ENCODE measurements at places on chromosomes 2 and 18. TPM values are rescaled to one million over a fixed set of nuclear protein-coding genes. Genes with fewer than 3 reads are reported as not detected.
A peak's percentile ranks its signal among the peaks of the same experiment; 100 is the strongest.

DNA sequence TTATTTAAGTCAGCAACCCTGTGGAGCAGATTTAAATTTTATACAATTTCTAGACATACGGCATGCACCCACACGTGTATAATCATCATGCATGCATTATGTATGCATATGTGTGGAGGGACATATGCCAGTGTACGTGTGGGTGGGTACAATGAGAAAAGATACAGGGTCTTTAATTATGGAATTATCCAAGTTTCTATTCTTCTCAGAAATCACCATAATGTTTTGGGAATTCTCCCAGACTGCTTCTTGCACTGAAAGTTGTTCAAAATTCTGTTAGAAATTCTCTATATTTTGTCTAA lies 63.9 kb upstream of the TMEM18 start:
- no peaks in the 10 kb centered on the region for H3K4me1 ChIP-seq
- peak overlapping the region; percentile 38 for H3K4me3 ChIP-seq
- DNase-seq, result no peak
- H3K27ac ChIP-seq, result peak overlapping the region; percentile 67
- no peaks in the 10 kb centered on the region for H3K27me3 ChIP-seq

- H3K27ac ChIP-seq, result no peak overlapping the region
- H3K4me3 ChIP-seq, result no peak overlapping the region
- no peaks in the 10 kb centered on the region for H3K4me1 ChIP-seq
- no peaks in the 10 kb centered on the region for H3K27me3 ChIP-seq
- no peaks in the 10 kb centered on the region for H3K36me3 ChIP-seq
- no peak for DNase-seq
These were observed 502.1 kb downstream of the PARD3B start for GRCh38 chr2:205047273-205047839.

DNA sequence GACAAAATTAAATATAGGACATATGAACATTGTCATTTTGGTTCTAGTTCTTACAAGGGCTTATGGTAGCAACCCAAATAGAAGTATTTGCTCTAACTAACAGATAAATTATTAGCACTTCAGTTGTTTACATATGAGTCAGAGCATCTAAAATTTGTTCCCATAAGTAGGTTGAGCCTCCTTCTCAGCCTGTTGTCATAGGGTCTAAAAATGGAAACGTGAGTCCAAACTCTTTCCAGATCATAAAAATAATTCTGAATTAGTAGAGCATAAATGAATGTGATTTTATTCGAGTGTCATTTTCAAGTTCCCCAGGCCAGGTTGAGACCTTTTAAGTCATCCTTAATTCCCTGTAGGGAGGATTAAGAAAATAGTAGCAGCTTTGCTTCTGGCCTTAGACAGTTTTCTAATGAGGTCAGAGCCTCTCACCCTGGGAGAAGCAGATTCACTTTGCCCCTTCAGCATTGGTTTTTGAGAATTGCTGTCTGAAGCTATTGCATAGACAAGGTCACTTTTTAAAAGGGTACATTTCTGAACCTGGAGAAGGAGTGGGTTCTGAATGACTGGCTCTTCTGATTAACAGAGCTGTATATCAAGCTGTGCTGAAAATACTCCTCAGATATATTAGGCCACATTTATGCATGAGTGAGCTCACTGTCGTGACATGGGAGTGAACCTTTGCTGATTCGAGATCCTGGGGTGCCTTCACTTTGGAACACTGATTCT lies 164.3 kb downstream of the NEDD4L start:
- no peak overlapping the region for H3K4me3 ChIP-seq
- no peaks in the 10 kb centered on the region for H3K36me3 ChIP-seq
- H3K27me3 ChIP-seq, result no peaks in the 10 kb centered on the region
- peak overlapping the region; percentile 22 for H3K27ac ChIP-seq
- no peak for DNase-seq
- H3K4me1 ChIP-seq, result peaks cover 40% of the 10 kb centered on the region

GRCh38 chr18:70181015-70181414 lies 24.5 kb downstream of the RTTN start:
- H3K36me3 ChIP-seq, result no peaks in the 10 kb centered on the region
- DNase-seq, result no peak
- no peaks in the 10 kb centered on the region for H3K4me1 ChIP-seq
- H3K4me3 ChIP-seq, result no peak overlapping the region
- no peaks in the 10 kb centered on the region for H3K27me3 ChIP-seq

- peaks cover 18% of the 10 kb centered on the region for H3K4me1 ChIP-seq
- H3K27ac ChIP-seq, result no peak overlapping the region
- no peak for DNase-seq
- no peaks in the 10 kb centered on the region for H3K36me3 ChIP-seq
These were observed 2.7 kb downstream of the CHAC2 start for GRCh38 chr2:53770264-53770663.

GRCh38 chr2:5454051-5454390 lies 238.2 kb upstream of the SOX11 start:
- DNase-seq, result no peak
- H3K27me3 ChIP-seq, result no peaks in the 10 kb centered on the region
- no peaks in the 10 kb centered on the region for H3K36me3 ChIP-seq

- H3K27me3 ChIP-seq, result no peaks in the 10 kb centered on the region
- H3K27ac ChIP-seq, result no peak overlapping the region
- no peaks in the 10 kb centered on the region for H3K36me3 ChIP-seq
- no peak overlapping the region for H3K4me3 ChIP-seq
- DNase-seq, result peak; percentile 20
These were observed 110.0 kb upstream of the STPG4 start for GRCh38 chr2:47265158-47265557.

DNA sequence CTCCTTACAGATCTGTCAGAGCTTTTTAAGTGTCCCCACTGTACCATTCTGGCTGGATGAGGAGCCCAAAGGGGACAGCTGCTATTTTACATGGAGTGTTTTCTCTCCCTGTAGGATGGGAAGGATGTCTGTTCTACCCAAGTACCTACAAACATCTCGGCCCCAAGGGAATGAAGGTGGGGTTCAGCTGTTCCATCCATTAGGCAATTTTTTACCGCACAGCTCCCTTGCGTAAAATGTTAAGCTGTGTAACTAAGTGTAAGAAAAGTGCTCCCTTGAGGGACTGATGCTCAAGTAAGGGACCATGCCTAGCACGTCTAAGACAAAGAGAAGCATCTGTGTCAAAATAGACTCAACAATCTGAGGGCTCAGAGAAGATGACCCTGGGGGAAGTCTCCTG lies 180.3 kb downstream of the MYO5B start:
- H3K27me3 ChIP-seq, result no peaks in the 10 kb centered on the region
- no peak overlapping the region for H3K27ac ChIP-seq
- no peaks in the 10 kb centered on the region for H3K36me3 ChIP-seq
- no peak overlapping the region for H3K4me3 ChIP-seq
- H3K4me1 ChIP-seq, result no peaks in the 10 kb centered on the region

DNA sequence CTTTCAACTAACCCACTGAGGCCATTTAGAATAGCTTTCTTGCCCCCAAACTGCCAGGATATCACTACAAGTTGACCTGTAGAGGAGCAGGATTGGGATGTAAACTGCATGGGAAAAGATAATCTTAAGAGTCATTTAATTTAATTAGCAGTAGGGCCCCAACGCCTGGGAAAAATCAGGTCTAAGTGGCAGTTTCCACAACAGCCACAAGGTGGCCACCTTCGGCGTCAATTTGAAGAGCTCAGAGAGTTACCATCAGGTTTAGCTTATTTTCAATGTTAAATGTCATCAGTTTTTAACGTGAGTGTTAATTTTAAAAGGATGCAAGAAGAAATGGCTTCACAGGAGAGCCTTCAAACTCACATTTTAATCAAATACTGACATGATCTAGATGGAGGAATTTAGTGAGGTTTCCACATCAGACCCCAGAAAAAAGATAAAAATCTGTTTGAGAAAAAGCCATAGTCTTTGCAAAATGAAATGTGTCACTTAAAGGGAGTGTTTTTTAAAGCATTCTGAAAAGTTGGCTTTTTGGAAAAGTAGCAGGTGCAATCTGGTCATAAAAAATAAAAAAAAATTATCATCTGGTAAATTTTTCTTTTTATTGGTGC lies 77.3 kb upstream of the UPP2 start:
- no peaks in the 10 kb centered on the region for H3K4me1 ChIP-seq
- no peak overlapping the region for H3K4me3 ChIP-seq

DNA sequence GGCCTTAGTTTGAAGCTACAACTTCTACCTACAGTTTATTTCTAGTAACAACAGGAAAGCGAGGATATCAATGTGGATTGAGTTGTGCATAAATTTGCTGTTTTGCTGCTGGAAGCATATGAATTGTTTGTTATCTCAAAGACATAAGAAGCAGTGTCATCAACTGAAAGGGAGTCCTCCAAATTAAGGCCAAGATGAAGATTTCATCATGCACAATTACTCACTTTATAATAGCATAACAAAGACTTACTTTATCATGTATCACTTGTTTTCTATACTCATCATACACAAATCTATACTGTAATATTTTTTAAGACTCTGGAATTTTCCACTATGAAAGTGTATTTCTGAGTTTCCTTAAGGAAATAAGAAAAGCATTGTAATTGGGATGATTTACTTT lies 136.1 kb upstream of the FANCL start:
- no peak overlapping the region for H3K4me3 ChIP-seq
- H3K27ac ChIP-seq, result no peak overlapping the region
- no peaks in the 10 kb centered on the region for H3K36me3 ChIP-seq
- no peak for DNase-seq
- H3K27me3 ChIP-seq, result no peaks in the 10 kb centered on the region

- peaks cover 28% of the 10 kb centered on the region for H3K27me3 ChIP-seq
- H3K27ac ChIP-seq, result no peak overlapping the region
- no peak for DNase-seq
- H3K4me1 ChIP-seq, result no peaks in the 10 kb centered on the region
- no peaks in the 10 kb centered on the region for H3K36me3 ChIP-seq
These were observed 273 bp upstream of the NXPH2 start for GRCh38 chr2:138780446-138780880.

DNA sequence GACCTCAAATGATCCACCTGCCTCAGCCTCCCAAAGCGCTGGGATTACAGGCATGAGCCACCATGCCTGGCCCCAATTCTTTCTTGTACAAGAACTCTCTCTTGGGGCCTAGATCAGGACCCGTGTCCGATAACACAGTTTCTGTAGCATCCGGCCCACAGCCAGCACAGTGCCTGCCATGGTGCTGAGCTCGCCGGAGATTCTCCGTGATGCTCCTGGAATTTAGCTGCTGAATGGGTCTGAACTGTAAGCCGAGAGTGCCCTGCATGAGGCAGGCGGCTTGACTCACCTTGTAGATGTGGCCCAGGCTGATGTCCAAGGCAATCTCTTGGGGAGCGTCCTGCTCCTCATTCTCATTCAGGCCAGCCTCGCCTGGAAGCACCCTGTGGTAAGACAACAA lies 53.3 kb upstream of the SEMA4C start:
- H3K4me3 ChIP-seq, result no peak overlapping the region
- DNase-seq, result no peak
- H3K27me3 ChIP-seq, result no peaks in the 10 kb centered on the region
- H3K36me3 ChIP-seq, result no peaks in the 10 kb centered on the region

GRCh38 chr2:6556755-6557154 lies 309.0 kb downstream of the CMPK2 start:
- no peaks in the 10 kb centered on the region for H3K4me1 ChIP-seq
- H3K36me3 ChIP-seq, result no peaks in the 10 kb centered on the region
- H3K27ac ChIP-seq, result no peak overlapping the region
- H3K4me3 ChIP-seq, result no peak overlapping the region
- DNase-seq, result no peak
- H3K27me3 ChIP-seq, result no peaks in the 10 kb centered on the region

GRCh38 chr2:11635141-11635540 lies 34.9 kb downstream of the NTSR2 start:
- H3K36me3 ChIP-seq, result no peaks in the 10 kb centered on the region
- H3K4me1 ChIP-seq, result no peaks in the 10 kb centered on the region
- DNase-seq, result peak; percentile 36
- H3K27ac ChIP-seq, result no peak overlapping the region
- H3K4me3 ChIP-seq, result no peak overlapping the region
- no peaks in the 10 kb centered on the region for H3K27me3 ChIP-seq

GRCh38 chr18:64185987-64186386 lies 37.1 kb upstream of the LINC00305 start:
- no peak overlapping the region for H3K4me3 ChIP-seq
- DNase-seq, result no peak
- H3K4me1 ChIP-seq, result no peaks in the 10 kb centered on the region

DNA sequence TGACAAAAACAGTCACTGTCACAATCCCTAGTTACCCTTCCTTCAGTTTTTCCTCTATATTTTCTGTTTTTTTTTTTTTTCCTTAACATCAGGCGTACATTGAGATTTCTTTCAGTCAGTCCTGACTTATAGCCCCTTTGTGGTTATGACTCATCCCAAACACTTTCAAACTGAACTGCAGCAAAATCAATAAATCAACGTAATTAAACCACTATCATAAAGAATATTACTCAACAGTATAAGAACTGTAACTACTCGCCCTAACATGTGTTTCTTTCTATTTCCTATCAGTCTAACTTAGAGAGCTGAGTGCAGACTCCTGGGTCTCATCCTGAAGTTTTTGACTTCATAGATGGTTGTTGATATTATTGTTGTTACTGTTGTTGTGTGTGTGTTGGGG lies 523.5 kb downstream of the LRRTM4 start:
- DNase-seq, result no peak
- H3K27ac ChIP-seq, result no peak overlapping the region
- no peak overlapping the region for H3K4me3 ChIP-seq

DNA sequence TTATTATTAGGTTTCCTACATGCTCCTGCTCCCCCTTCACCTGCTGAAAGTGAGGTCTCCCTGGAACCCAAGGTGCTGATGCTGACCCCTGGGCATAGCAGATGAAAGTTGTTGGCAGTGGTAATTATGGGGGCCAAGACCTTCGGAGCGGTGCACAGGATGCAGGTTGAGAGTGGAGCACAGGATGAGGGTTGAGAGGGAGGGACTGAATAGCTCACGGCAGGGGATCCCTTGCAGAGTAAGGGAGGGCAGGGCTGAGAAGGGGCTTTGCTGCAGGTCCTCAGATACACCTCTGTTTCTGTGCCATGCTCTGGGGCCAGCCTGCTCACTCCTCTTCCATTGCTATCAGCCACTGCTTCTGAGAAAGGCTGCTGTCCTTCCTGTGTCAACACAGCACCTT lies 163.3 kb downstream of the FHOD3 start:
- no peak for DNase-seq
- H3K27ac ChIP-seq, result no peak overlapping the region
- no peaks in the 10 kb centered on the region for H3K36me3 ChIP-seq
- H3K4me1 ChIP-seq, result no peaks in the 10 kb centered on the region
- H3K27me3 ChIP-seq, result no peaks in the 10 kb centered on the region
- no peak overlapping the region for H3K4me3 ChIP-seq

- DNase-seq, result no peak
- no peak overlapping the region for H3K4me3 ChIP-seq
- H3K27ac ChIP-seq, result no peak overlapping the region
These were observed 228.4 kb upstream of the SP5 start for GRCh38 chr2:170486730-170487129.

- H3K4me1 ChIP-seq, result peaks cover 29% of the 10 kb centered on the region
- no peaks in the 10 kb centered on the region for H3K36me3 ChIP-seq
- H3K27ac ChIP-seq, result peak overlapping the region; percentile 86
- peak overlapping the region; percentile 36 for H3K4me3 ChIP-seq
These were observed 133.7 kb upstream of the MEIS1 start for GRCh38 chr2:66301022-66301766.

- H3K4me3 ChIP-seq, result no peak overlapping the region
- peaks cover 5% of the 10 kb centered on the region for H3K4me1 ChIP-seq
- H3K36me3 ChIP-seq, result no peaks in the 10 kb centered on the region
These were observed 11.3 kb upstream of the SPATA3 start for GRCh38 chr2:230984393-230985220.

The DSC2 gene
- total RNA-seq, result 2.7 TPM

The REG3G gene
- not detected for total RNA-seq

The KANSL1L gene
- 32.6 TPM for total RNA-seq

The PECR gene
- 5.0 TPM for total RNA-seq

The RAB6C gene
- 0.36 TPM for total RNA-seq

The MSH6 gene
- 34.6 TPM for total RNA-seq

The SERPINB5 gene
- not detected for total RNA-seq

The CNDP1 gene
- not detected for total RNA-seq

The GALNT13 gene
- total RNA-seq, result 0.81 TPM

The IL36RN gene
- not detected for total RNA-seq
